ENCODE measurements at places on chromosomes 3 and 15.
A peak's percentile ranks its signal among the peaks of the same experiment; 100 is the strongest.

- DNase-seq, result no peak
Observed at GRCh38 chr3:30263925-30264313, 342.5 kb upstream of the TGFBR2 start.

DNA sequence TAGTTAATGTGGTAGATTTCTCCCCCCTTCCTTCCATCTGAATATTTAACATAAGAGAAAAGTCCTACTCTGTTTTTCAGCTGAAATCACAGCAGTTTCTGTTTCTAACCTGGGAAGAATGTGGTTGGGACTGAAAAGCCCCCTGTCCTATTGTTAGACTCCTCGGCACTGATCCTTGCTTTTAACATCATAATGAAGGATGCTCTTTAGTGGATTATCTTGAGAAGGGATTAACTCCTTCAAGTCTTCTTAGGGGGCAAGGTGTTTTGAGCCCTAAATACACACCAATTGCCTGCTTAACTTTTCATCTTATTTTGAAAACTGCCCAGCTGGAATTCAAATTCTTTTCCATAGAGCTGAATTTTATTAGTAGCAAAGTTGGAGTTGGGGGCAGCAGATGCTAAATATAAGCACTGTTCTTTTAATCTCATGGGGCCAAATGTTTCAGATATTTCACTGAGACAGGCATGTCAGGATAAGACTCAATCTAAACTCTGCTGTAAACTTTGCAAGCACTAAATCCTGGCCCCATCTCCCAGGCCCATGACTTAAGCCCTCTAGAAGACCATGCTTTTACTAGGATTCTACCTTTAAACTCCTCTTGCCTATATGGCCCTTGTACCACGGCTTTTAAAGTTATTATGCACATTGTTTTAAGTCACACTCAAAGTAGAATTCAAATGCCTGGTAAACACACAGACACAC, 243.2 kb upstream of the NR2F2 start:
- peak; percentile 21 for DNase-seq

GRCh38 chr15:39058351-39059131, 493.9 kb upstream of the RASGRP1 start:
- no peak for DNase-seq

- no peak for DNase-seq
Observed at GRCh38 chr3:60933824-60934223, 317.4 kb downstream of the FHIT start.

DNA sequence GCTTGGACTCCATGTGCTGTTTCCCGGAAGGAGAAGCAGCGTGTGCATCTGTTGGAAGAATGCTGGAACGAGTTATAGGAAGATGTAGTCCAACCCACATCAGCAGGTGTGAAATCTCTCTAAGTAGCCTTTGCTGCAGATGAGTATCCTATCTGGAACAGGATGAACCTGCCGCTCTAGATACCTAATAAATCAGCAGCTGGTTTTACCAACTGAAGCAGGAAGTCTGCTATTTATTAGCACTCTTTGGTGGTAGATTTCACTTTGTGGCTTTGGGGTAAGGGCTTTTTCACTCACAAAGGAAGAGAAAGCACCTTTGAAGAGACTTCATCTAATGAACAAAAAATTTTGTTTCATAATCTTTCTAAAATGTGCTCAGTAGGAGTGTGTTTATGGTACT, 66.4 kb downstream of the DCUN1D1 start:
- DNase-seq, result no peak

GRCh38 chr3:13528217-13528867, 20.6 kb upstream of the FBLN2 start:
- peak; percentile 72 for DNase-seq

GRCh38 chr15:84832448-84833040, 15.4 kb downstream of the ALPK3 start:
- DNase-seq, result no peak

DNA sequence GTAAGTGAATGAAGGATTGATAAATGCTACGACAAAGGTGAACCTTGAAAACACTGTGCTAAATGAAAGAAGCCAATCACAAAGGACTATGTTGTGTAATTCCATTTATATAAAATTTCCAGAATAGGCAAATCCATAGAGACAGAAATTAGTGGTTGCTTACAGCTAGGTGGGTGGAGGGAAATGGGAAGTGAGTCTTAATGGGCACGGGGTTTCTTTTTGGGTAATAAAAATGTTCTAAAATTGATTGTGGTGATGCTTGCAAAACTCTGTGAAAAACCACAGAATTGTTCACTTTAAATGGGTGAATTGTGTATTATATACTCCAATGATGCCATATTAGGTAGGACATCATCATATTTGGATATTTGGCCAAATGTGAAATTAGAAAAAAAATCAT, 20.9 kb upstream of the TEX9 start:
- DNase-seq, result no peak

GRCh38 chr3:58358092-58358491, 25.4 kb downstream of the PXK start:
- no peak for DNase-seq

- DNase-seq, result no peak
Observed at GRCh38 chr3:154243353-154243752, 80.9 kb downstream of the DHX36 start.

- DNase-seq, result no peak
Observed at GRCh38 chr3:2106438-2106837, 7.8 kb downstream of the CNTN4 start.

- no peak for DNase-seq
Observed at GRCh38 chr15:94631608-94632007, 400.2 kb downstream of the MCTP2 start.

- no peak for DNase-seq
Observed at GRCh38 chr3:89912031-89912430, 804.6 kb downstream of the EPHA3 start.

DNA sequence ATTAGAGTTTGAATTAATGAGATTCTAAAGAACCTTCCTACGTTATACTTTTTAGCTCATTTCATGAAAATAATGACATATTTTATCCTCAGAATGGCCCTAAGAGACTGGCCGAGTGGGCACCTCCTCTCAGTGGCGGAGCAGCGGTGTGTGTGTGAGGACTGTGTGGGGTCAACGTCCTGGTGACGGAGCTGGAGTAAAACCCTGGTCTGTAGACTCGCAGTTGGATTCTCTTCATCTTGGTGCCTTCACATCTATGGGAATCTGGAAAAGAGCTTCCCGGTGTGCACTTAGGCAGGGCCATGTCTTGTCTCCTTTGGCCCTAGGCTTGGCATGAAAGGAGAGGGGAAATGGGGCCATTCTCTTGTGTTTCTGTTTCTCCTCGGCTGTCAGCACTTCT, 21.4 kb upstream of the PAQR5 start:
- no peak for DNase-seq

DNA sequence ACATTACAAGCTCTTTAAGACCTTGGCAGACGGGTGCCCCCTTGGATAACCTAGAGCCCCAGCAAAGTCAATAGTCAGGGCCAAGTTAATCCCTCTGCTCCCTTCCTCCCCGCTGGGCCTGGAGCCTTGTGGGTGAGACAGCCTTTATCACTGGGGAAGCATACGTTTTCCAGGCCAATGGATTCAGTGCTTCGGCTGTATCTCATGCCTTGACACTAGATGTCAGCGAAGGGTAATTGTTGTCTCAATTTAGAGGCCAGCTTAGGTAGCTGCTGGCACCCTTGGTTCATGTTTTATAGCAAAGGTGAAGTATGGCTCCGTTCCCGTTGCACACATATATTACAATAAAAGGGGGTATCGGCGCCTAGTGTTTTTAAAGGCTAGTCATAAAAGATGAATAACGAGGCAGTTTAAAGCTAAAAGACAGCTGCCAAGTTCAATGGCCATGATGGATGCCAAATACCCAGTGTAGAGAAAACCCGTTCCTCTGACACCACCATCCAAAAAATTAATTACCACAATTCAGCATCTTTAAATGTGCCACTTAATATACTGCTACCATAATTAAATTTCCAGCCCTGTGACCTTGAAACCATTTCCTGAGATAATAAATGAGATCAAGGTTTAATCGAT, 52.3 kb upstream of the BNIP2 start:
- peak; percentile 71 for DNase-seq
